Fibroblast of skin of abdomen (primary cell): ENCODE measurements at places on chromosomes 1 and 21.
A peak's percentile ranks its signal among the peaks of the same experiment; 100 is the strongest.

GRCh38 chr1:53195246-53196016 lies 1.2 kb upstream of the CPT2 start:
- DNase-seq = no peak

GRCh38 chr1:214997685-214998084 lies 84.9 kb upstream of the KCNK2 start:
- no peak for DNase-seq

GRCh38 chr1:67683316-67683715 lies 1.7 kb upstream of the GADD45A start:
- DNase-seq = peak; percentile 70

DNA sequence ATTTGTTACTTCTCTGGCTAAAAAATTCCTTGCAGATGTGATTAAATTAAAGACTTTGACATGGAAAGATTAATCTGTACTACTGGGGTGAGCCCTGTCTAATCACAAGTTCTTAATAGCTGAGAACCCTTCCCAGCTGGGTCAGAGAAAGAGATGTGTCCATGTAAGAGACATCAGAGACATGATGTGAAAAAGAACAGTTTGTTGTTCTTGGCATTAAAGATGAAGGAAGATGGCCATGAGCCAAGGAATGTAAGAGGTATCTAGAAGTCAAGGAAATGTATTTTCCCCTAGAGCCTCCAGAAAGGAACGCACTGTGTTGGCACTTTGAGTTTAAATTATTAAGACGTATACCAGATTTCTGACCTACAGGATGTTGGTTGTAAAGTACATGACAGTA lies 1271.5 kb upstream of the PRMT6 start:
- peak; percentile 4 for DNase-seq

GRCh38 chr1:114333690-114334089 lies 177.3 kb downstream of the TRIM33 start:
- DNase-seq = no peak

- no peak for DNase-seq
Observed at GRCh38 chr1:231194843-231195516, 33.1 kb downstream of the TRIM67 start.

DNA sequence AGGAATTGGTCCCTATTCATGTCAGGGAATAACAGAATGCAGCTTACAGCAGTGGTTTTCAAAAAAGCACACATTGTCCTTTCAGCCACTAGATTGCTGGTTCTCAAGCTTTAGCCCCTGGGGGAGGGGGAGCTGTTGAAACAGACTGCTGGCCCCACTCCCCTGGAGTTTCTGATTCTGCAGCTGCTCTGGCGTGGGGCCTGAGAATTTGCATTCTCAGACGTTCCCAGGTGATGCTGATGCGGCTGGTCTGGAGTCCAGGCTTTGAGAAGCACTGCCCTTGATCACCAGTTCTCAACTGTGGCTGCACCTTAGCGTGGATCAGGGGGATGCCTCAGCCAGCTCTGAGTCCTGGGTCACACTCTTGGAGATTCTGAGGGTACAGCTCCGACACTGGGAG lies 62.7 kb upstream of the LAPTM5 start:
- no peak for DNase-seq

DNA sequence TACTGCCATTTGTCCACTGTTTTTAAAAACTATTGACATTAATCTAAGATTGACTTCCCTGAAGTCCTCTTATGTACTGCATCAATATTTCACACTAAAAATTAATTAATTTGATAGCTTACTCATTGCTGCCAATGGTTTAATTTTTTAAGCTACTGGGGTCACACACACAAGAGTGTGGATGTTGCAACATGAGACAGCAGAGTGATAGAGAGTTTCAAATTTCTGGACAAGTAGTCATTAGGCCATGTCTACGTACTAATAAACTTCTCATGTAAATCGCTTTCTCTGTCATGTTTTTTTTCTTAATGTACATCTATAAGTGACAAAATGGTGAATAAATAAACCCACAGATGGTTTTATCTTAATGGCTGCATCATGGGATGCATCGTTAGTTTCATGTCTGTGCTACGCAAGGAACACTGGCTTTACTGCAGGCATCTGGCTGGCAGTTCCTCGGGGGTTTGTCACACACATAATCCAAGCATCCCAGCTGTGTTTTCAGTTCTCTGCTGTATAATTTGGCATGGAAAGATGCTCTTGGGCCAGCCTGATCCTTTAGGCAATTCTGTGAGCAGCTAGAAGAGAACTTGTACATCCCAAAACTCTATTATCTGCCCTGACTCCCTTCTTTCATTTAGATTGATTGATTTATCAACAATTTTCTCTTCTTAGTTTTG lies 16.4 kb upstream of the CHODL start:
- DNase-seq = no peak

DNA sequence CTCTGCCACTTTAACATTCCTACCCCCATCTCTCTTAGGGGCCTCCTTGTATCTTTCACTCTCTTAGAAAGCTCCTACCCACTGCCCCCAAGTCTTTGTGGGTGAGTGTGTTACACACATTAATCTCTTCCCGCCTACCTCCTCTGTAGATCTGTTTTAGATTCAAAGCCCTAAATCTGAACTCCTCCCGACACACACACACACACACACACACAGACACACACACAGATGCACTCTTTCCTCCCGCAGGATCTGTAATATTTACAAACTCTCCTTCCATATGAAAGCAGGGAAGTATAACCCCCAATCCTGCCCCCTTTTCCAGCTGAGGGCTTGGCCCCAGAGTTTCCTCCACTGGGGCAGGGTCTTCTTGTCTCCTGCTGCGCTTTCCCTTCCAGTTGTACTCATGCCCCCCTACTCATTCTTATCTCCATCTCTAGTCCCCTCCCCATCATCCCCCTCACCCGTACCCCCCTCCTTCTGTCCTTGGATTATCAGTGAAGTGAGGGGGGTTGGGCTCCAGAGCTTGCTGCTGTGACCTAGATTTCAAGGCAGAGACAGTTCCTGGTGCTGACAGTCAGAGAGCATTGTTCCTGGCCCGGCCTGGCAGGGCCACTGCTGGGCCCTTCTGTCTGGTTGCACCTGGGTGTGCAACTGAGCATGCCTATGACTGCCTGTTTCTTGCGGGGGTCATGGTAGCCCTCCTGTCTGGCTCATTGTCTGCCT lies 4.3 kb downstream of the PEA15 start:
- no peak for DNase-seq

- no peak for DNase-seq
Observed at GRCh38 chr1:27445177-27445936, 44.6 kb downstream of the WASF2 start.

GRCh38 chr1:202806845-202807450 lies 1.3 kb downstream of the KDM5B start:
- DNase-seq = no peak

- DNase-seq = no peak
Observed at GRCh38 chr1:164534863-164535610, 23.9 kb upstream of the PBX1 start.

DNA sequence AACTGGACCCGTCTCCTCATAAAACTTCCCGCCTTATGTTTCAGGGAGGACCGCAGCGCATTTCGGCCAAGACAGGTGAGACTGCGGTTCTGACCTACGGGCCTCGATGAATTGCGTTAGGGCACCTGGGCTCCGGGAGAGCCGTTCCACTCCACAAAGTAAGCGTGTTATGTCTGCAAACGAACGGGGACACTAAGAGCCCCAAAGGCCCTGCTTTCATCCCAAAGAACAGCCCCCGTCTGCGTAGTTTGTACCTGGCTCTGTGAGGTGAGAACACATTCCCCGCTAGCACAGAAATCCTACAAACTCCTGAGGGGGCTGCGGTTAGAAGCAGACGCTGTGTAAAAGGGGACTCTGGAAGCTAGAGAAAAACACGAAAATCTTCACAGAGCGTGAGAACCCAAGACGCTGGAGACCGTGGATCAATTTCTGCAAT lies 41.6 kb upstream of the PPIAL4F start:
- no peak for DNase-seq

DNA sequence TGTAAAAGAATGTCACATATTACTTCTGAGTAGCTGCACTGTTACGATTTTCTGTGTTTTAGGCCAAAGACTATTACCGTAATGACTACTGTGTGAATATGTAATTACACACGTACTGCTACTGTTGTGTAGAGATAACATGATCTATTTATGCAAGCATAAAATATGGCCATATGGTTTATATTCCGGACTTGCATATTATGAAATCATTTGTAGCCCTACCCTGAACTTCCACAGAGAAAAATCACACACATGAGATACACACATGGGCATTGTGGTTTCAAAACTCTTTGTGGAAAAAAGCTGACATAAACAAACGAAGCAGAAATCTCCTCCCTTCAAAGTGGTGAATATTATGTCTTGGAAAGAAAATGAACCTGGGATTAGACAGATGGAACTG lies 373.0 kb upstream of the ADAMTS5 start:
- peak; percentile 60 for DNase-seq

- no peak for DNase-seq
Observed at GRCh38 chr1:217134857-217135568, 411.8 kb upstream of the ESRRG start.

- DNase-seq = no peak
Observed at GRCh38 chr1:87927391-87928280, 599.0 kb downstream of the LMO4 start.

DNA sequence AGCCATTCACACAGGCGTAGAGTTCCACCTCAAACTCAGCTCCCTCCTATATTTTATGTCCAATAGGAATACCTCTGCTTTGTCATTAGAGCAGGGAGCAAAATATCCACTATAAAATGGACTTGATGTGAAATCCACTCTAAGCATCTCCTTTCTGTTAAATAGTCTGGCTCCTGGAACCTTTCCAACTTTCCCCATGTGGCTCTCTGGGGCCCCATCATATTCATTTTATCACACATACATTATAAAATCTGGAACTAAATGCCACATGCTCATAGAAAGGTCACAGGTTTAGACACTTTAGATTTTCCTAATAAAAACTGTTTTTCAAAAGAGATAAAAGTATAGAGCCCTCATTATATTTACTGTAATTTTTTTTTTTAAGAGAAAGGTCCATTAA lies 82.1 kb downstream of the PTPN14 start:
- no peak for DNase-seq

DNA sequence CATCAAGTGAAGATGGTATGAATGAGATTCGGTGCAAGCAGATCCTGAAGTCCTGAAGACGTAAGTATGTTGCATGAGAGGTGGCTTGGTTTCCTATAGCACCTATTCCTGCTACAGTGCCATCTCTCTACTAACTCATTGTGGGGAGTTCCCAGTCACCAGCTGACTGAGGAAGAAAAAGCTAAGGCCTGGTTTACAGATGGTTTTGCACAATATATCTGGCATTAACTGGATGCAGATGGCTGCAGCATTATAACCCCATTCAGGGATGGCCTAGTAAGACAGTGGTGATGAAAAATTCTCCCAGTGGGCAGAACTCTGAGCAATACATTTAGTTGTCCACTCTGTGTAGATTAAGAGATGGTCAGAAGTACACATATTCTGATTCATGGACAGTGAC lies 36.7 kb downstream of the RTCA start:
- DNase-seq = no peak

GRCh38 chr1:202085682-202086373 lies 36.9 kb upstream of the GPR37L1 start:
- DNase-seq = no peak

DNA sequence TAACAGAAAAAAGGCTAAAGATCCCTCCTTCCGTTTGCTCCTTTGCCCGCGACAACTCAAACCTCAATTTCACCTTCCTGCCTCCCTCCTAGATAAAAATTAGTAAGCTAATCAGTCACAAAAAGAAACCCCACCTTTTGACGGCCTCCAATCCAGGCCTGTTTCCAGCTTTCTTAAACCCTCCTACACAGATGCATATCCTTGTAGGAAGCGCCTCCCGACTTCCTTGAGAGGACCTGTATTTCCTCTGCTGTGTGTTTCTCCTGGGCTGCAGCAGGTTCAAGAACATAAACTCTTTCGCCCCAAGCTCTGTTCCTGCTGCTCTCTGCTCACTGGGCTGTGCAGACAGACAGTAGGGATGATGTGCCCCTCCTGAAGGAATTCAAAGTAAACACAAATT lies 168.8 kb downstream of the CYYR1 start:
- no peak for DNase-seq

DNA sequence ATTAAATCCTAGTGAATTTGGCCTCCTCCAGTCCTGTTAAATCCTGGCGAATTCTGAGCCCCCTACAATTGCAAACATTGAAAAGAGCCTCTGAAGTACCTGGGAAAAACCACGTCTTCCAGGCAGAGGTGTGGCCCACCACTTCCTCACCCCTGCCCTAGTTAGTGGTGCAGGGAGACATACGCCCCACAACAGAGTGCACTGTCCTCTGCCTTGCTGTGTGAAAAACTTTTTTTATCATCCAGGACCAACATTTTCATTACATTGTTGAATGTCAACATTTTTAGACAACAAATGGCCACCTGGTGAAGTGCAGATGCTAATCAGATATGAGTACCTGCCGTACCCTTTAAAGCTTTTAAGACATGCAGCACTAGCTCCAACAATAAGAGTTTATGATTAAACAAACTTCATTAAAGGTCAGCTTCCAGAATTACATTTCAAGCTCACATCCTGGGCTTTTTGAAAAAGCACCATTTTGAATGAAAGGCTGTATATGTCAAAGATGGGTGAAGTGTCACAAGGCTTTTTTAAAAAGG lies 13.6 kb upstream of the TMPRSS2 start:
- no peak for DNase-seq

DNA sequence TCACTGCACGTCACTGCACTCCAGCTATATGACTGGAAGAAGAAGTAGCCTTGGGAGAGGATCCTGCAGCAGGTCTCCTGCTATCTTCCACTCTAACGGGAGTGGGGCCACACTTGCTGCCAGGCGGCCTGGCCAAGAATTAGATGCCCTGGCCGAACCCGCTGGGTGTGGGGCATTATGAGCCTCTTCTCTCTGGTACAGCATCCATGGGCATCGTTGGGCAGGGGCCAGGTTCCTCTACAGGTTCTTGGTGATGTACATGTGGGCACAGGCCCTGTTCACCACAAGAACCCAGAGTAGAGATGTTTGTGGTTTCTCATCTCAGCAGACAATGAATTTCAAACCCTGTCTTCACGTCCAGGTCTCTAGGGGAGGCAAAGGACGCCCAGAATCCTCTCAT lies 370.5 kb downstream of the NPHP4 start:
- no peak for DNase-seq

GRCh38 chr21:15671188-15671587 lies 58.6 kb upstream of the USP25 start:
- no peak for DNase-seq

- no peak for DNase-seq
Observed at GRCh38 chr1:171780583-171781175, 781 bp upstream of the METTL13 start.

- DNase-seq = no peak
Observed at GRCh38 chr1:231878737-231879136, 252.1 kb downstream of the DISC1 start.

GRCh38 chr1:205061665-205062069 lies 18.7 kb downstream of the CNTN2 start:
- peak; percentile 60 for DNase-seq

GRCh38 chr1:86546787-86547221 lies at the start of gene CLCA4:
TSS of gene CLCA4 (plus strand) at chr1:86547078. CDS start at chr1:86547120, 42 bp downstream.
- DNase-seq = no peak

DNA sequence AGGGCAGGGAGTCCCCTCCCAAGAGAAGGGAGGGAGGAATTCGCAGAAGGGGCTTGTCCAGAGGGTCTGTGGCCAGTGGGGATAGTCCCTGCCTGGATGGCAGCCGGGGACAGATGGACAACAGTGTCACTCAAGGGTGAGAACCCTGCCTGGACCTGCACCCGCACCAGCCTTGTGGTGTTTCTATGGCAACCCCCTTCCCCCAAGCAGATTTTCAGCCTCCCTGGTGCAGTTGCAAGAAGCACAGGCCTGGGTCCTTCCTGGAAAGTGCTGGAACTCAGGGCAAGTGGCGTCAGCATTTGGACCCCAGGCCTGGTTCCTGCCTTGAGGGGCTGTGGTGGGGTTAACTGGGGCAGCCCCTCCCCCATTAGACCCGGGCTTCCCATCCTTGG lies 83.8 kb upstream of the ACTL8 start:
- DNase-seq = no peak

GRCh38 chr1:40803447-40803846 lies 19.9 kb downstream of the KCNQ4 start:
- no peak for DNase-seq
